Stimulated activated CD8-positive, alpha-beta memory T cell treated with anti-CD3 and anti-CD28 coated beads, Interleukin-4, amount 100 ng/mL, for 24 hours (primary cell): ENCODE measurements at places on chromosomes 4 and X.

DNA sequence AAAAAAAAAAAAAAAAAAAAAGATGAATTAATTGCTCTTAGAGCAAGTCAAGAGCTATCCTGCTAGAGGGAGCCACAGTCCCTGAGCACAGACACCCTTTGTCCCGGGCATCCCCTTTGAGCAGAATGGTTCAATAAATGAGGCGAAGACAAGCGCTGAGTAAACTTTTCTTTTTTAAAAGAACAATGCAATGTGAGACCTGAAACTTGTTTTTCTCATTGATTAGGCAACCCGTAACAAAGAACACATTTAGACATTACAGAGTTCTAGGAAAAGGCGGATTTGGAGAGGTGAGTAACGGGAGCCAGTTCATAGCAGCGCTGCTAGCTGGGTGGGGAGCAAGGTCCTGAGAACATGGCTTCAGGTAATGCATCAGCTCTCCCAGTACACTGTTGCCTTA is 46.1 kb downstream of the GRK4 start:
- DNase-seq, result no peak

DNA sequence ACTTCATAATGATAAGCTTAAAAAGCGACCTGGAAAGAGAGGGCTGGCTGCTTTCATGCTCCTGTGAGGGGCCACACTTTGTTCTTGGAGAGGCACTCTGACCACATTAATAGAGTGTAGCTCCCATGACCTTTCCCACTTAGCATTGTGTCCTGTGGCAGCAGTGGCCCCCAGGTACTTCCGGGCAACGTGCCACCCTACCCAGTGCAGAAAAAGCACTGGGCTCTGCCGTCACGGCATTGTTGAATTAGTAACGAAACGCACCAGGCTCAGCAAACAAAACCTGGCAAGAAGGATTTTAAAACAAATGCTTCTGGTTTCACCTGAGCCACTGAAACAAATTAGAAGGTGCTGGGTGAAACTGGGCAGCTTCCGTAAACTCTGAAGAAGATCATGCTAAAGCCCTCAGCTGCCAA is 5.4 kb upstream of the SORBS2 start:
- DNase-seq, result no peak

- DNase-seq, result no peak
Measured at GRCh38 chrX:45735571-45735970, 534.9 kb upstream of the DIPK2B start.

DNA sequence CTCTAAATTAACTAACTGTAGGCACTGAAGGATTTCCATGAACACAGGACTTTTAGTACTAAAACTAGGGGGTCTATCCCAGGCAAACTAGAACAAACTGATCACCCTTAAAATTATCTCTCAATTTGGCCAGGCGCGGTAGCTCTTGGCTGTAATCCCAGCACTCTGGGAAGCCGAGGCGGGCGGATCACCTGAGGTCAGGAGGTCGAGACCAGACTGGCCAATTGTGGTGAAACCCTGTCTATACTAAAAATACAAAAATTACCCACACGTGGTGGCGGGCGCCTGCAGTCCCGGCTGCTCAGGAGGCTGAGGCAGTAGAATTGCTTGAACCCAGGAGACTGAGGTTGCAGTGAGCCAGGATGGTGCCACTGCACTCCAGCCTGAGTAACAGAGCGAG is 436.6 kb downstream of the RPA4 start:
- no peak for DNase-seq

- no peak for DNase-seq
Measured at GRCh38 chr4:108378164-108378563, 209.4 kb upstream of the LEF1 start.

- DNase-seq, result no peak
Measured at GRCh38 chrX:47179928-47180255, 13.7 kb upstream of the UBA1 start.

GRCh38 chrX:68872171-68872570 is 43.4 kb downstream of the EFNB1 start:
- no peak for DNase-seq

DNA sequence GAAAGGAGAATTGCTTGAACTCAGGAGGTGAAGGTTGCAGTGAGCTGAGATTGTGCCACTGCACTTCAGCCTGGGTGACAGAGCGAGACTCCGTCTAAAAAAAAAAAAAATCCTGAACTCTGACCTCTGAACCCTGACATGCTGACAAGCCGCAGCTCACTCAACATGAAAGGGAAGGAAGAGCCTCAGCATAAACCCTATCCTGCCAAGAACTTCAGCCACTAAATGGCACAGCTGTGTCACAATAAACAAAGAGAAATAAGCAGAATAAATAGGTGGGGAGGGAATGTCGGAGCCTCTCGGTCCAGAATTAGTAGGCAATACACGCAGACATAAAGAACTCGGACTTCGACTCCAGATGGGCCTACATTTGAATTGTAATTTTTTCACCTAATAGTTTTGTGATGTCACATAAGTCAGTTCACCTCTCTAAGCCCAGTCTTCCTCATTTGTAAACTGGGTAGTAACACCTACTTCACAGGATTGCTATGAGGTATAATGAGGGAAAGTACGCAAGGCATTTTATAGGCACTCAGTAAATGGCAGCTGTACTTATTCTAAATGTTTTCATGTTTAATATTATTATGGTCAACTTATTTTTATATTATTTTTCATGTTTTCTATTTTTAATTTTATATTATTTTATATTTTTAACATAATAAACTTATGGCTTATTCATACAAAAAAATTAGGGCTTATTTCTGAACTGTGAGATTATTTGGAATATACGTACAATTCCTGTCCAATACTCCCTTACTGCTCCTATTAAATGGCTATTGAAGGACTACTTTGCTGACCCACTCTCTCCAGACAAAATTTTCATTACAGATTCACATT is 243.4 kb downstream of the SCFD2 start:
- DNase-seq, result no peak

- no peak for DNase-seq
Measured at GRCh38 chr4:119810001-119810400, 181.4 kb upstream of the PDE5A start.

DNA sequence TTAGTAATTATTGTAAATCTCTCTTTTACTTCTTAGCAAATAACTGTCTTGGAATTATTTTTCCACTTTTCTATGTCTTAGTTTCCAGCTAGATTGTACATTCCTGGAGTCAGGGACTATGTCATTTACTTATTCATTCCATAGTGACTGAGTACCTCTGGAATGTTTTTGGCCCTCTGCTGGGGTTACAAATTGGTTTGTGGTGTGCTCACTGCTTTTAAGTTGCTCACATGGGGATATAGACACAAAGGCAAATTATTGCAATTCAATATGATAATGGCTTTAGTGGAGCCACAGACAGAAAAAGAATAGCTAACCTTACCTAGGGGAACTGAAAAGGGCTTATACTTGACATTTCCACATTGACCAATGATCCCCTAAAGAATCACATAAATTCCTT is 63.7 kb upstream of the PDGFRA start:
- no peak for DNase-seq

GRCh38 chr4:78766650-78767049 is 9.5 kb upstream of the BMP2K start:
- no peak for DNase-seq

GRCh38 chrX:65017451-65017850 is 41.2 kb upstream of the ZC4H2 start:
- no peak for DNase-seq

DNA sequence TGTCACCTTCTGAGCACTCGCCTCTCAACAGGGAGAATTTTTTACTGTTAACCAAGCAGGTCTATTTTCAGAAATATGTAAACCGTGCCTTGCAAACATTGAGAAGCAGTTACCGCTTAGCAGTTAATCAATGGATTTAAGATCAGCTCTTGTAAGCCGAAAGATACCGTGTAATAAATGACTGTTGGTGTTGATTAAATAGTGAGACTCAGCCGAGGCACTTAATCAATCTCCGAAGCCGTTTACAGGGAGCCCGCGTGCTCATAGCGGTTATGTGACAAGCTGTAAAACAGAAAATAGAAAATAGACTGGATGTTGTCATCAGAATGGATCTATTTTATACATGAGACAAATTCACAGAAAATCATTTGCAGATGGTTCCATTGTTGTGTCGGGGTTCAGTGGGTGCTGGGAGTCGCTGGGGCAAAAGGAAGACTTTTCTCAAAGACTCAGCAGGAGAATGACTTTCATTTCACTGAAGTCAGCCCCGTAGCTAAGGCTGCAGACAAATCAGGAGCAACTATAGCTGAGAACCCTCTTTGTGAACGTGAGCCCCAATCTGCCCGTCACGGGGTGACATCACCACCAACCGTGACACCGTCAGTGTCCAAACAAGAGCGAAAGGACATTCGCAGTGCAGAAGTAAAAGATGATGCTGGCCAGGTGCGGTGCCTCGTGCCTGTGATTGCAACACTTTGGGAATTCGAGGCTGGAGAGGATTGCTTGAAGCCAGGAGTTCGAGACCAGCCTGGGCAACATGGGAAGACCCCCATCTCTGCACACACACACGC is 275.3 kb downstream of the CRLF2 start:
- DNase-seq, result no peak

- no peak for DNase-seq
Measured at GRCh38 chr4:89588421-89588820, 248.5 kb downstream of the SNCA start.

- DNase-seq, result no peak
Measured at GRCh38 chr4:136412708-136413107, 1119.6 kb downstream of the PCDH18 start.

- no peak for DNase-seq
Measured at GRCh38 chr4:54902271-54902670, 223.1 kb downstream of the KDR start.

GRCh38 chr4:74254386-74254785 is 53.9 kb upstream of the EPGN start:
- DNase-seq, result no peak

- no peak for DNase-seq
Measured at GRCh38 chr4:104524026-104524425, 29.3 kb upstream of the CXXC4 start.

- DNase-seq, result no peak
Measured at GRCh38 chr4:149264093-149264733, 551.4 kb downstream of the IQCM start.

DNA sequence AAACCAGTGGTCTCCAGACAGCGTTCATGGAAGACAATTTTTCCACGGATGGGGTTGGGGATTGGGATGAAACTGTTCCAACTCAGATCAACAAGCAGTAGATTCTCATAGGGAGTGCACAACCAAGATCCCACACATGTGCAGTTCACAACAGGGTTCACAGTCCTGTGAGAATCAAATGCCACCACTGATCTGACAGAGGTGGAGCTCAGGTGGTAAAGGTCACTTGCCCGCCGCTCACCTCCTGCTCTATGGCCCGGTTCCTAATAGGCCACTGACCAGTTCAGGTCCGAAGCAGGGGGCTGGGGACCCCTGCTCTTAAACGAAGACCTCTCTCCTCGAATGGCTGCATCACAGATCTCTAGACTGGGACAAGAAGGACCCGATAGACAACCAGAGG is 4.4 kb downstream of the APBB2 start:
- no peak for DNase-seq

DNA sequence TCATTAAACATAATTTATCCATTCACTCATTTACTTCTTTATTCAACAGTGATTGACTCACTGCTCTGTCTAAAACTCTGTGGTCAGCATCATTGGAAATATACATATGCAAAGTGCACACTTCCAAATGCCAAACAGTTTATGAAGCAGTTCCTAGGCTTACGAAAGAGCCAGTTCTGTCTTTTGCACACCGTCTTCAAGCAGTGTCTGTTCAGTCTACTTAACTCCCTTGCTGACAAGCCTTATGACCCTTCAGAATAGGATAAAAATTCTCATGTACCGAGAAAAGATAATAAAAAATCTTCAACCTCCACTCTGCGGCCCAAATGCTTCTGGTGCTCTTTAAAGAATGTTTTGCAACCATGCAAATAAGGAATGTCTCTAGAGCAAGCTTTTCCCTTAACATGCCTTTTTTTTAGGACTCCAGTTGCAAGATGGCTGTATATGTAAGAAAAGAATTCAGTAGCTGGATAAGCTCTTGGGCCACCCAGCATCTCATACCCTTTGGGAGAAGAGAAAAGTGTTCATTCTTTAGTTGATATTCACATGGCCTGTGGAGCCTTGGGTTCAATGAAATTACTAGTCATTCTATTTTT is 1037.0 kb upstream of the SLIT2 start:
- no peak for DNase-seq

- DNase-seq, result no peak
Measured at GRCh38 chr4:169611157-169611556, 1.2 kb downstream of the NEK1 start.

- DNase-seq, result peak; percentile 33
Measured at GRCh38 chr4:600850-601515, 24.4 kb upstream of the PDE6B start.

DNA sequence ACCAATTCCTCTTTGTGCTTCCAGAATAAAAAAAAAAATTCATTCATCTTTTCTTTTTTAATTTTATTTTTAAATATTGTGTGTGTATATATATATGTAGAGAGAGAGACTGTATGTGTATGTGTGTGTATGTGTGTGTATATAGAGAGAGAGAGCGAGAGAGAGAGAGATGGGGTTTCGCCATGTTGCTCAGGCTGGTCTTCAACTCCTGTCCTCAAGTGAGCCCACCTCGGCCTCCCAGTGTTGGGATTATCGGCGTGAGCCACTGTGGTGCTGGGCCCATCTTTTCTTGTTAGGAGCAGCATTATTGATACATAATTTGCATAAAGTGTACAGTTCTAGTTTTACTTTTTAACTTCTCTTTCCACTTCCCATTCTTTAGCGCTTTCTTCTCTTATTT is 33.6 kb downstream of the KDM6A start:
- DNase-seq, result no peak

DNA sequence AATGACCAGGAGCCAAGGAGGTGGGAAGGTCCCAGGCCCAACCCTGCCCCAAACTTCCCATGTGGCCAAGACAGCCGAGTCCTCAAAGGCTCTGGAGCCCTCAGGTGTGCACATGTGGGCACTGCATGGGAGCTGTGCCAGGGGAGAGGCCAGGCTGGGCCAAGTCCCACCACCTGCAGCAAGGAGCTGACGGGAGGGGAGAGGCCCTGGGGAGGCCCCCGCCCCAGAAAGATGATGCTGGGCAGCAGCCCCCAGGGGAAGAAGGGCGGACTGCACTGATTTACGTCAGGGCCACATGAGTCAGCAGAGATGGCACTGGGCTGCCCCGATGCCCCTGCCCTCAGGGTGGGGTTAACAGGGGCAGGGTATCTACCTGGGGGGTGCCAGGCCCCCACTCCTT is 1.4 kb downstream of the L1CAM start:
- DNase-seq, result no peak

DNA sequence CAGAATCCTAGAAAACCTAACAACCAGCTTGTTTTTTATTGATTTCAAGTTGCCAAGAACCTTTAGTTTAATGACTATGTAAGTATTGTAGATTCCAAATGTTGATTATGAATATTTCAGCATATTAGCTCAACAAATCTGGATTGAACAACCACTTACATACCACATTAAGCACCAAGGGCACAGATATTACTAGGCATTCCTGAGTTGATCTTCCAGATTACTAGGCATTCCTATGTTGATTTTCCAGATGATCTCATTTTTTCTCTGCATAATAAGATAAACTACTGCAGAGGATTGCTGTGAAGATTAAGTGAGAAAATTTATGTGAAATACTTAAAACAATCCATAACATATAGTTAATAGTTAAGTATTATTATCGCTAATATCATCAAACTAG is 17.4 kb upstream of the DCAF8L1 start:
- DNase-seq, result no peak

- no peak for DNase-seq
Measured at GRCh38 chr4:80336582-80336981, 1.1 kb downstream of the CFAP299 start.
